Suppressor macrophage (primary cell): ENCODE measurements at places on chromosomes 2 and 18.

- no peak for DNase-seq
Observed at GRCh38 chr18:69257861-69258458, 142.7 kb upstream of the DOK6 start.

- no peak for DNase-seq
Observed at GRCh38 chr2:112919086-112919485, 8.1 kb downstream of the IL37 start.

- no peak for DNase-seq
Observed at GRCh38 chr2:210534879-210535278, 21.5 kb upstream of the CPS1 start.

GRCh38 chr2:118457951-118458350 is 369.7 kb downstream of the INSIG2 start:
- no peak for DNase-seq

GRCh38 chr2:163324677-163325076 is 411.1 kb downstream of the FIGN start:
- DNase-seq: no peak

- DNase-seq: no peak
Observed at GRCh38 chr2:203928849-203929248, 7.7 kb upstream of the ICOS start.

GRCh38 chr2:165803123-165803760 is 9.2 kb upstream of the GALNT3 start:
- DNase-seq: no peak

DNA sequence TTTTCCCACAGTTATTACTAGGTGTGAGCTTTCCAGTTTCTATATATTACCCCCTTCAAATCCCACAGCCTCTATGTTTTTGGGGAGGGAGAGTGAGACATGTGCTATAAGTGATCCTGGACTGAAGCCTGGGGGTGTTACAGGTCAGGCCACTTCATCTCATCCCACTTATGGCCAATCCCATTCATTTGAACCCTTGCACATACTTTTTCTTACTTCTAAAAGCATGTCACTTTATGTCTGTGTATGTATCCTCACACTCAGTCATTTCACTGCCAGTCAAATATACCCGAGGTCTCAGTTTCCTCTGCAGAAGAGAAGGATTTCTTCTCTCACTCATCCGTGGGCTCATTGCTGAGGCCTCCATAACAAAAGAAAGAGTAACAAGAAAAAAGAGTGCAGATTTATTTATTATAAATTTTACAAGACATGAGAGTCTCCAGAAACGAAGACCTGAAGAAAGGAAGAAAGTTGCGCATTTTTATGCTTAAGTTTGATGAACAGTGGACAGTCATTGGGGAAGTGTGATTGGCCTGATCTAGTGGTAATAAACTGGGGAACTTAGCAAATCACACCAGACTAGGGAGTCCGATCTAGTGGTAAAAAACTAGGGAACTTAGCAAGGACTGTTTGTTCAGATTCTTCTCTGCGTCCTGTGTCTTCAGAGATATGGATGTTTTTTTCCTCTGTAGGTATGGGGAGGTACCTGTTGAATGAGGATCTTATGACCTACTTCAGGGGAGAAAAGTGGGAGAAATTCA is 52.1 kb downstream of the ICOS start:
- peak; percentile 8 for DNase-seq
